ENCODE measurements at places on chromosomes 12 and 14. TPM values are rescaled to one million over a fixed set of nuclear protein-coding genes. Genes with fewer than 3 reads are reported as not detected.

The TOGARAM1 gene
- total RNA-seq: 10.2 TPM

The TMTC1 gene
- total RNA-seq: 0.06 TPM

The ALDH1L2 gene
- total RNA-seq: 3.3 TPM

The RNF212B gene
- total RNA-seq: not detected

The RPL10L gene
- not detected for total RNA-seq

The DAO gene
- not detected for total RNA-seq

The CAMKK2 gene
- 25.6 TPM for total RNA-seq

The SDS gene
- total RNA-seq: 0.42 TPM

The RTL1 gene
- 0.26 TPM for total RNA-seq

The GPRC5D gene
- not detected for total RNA-seq

The CLECL1 gene
- total RNA-seq: not detected

The TAS2R8 gene
- total RNA-seq: not detected

The NPAS3 gene
- not detected for total RNA-seq

The SPATS2 gene
- 26.6 TPM for total RNA-seq

The CKB gene
- 97.7 TPM for total RNA-seq

The RNASE3 gene
- total RNA-seq: not detected

The CISTR gene
- not detected for total RNA-seq

The CLEC4D gene
- total RNA-seq: not detected

The IFI27 gene
- total RNA-seq: 1.5 TPM

The KLRC4 gene
- total RNA-seq: not detected

The TMEM121 gene
- total RNA-seq: 6.9 TPM

The ADGRD1 gene
- total RNA-seq: 0.56 TPM

The VASH1 gene
- 4.2 TPM for total RNA-seq

The NOXRED1 gene
- total RNA-seq: not detected

The NELL2 gene
- not detected for total RNA-seq

The PRB2 gene
- total RNA-seq: not detected

The LUM gene
- 0.44 TPM for total RNA-seq

The NANOG gene
- total RNA-seq: not detected

The CCDC177 gene
- total RNA-seq: 0.02 TPM

The TEX22 gene
- total RNA-seq: 0.19 TPM

The PARPBP gene
- total RNA-seq: 22.1 TPM

The GLT1D1 gene
- total RNA-seq: not detected

The KNTC1 gene
- 24.1 TPM for total RNA-seq

The SDR9C7 gene
- total RNA-seq: not detected

The BCL2L14 gene
- not detected for total RNA-seq

The TMEM132C gene
- not detected for total RNA-seq

The TRIP11 gene
- 9.1 TPM for total RNA-seq

The STAC3 gene
- 0.43 TPM for total RNA-seq

Measured in A549 treated with CORT108297 at 1 μM for 4 hours (cell line).